GOT3 (cell line): ENCODE measurements at places on chromosomes 13 and 19.

DNA sequence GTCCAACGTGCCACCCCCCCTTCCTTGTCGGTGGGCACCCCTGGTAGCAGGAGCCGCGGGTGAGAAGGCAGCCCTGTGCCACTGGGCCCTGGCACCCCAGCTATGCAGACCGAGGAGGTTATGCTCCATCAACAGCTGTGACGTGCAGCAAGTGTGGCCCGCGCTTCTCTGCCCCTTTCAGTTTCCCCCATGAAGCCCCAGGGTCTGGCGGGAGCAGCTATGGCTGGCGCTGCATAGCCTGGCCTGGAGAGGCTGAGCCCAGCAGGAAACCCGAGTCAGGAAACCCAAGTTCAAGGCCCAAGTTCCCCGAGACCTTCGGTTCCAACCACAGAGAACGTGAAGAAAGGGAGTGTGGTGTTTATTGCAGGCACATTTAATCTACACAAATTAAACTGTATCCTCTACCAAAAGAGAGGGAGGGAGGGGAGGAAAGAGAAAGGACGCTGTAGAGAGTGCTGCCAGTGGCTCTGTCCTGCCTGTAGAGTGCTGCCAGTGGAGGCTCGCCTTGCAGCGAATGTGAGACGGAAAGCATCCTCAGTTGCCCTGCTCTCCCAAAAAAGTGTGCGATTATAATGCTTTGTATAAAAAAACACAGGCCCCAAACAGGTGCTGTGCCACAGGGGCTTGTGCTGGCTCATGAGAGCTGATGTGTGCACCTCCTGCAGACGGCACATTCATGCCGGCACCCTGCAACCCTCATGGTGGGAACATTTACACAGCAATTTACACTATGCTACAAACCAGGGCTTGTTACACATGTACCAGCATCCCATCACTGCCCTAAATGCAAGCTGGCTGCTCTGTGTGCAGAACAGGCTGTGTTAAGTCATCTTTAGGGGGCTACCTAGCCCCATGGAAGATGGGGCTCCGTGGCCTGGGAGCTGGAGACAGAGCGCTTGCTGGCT is 16.3 kb downstream of the POP4 start:
- DNase-seq, result no peak

- DNase-seq, result no peak
Observed at GRCh38 chr13:21055016-21055415, 6.4 kb downstream of the LATS2 start.

DNA sequence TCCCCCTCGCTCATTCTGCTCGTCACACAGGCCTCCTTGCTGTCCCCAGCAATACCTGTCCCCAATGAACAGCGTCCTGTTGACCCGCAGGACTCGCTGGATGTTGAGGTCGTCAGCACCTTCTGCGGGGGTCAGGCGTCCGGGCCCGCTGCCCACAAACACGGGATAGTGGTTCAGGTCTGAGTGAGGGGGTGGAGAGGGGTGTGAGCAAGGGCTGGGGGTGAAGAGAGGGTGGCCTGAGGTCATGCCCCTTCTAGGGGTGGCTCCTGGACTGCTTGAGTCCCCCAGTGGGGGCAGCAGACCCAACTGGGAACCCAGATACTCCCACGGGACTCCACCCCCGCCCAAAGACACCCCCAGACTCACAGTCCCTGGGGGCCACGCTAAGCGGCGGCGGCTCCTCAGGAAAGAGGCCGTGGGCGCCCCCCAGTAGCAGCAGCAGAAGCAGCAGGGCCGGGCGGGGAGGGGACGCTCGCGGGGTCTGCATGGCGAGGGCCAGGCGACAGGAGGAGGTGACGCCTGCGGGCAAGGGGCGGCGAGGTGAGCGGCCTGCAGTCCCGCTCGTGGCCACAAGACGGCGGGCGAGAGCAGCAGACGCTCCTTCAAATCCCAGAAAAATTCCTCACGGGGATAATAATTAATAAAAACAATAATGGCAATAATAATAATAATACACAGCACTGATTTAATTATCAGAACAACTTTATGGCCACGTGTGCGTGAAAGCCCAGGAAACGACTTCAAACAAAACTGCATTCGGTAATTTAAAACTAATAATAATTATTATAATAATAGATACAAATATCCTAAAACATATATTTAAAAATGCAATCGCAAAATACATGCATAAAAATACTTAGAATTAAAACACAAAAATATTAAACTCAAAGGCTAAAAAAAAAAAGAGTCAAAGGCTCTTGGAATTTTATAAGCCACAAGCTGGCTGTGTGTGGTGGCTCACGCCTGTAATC is 1.2 kb downstream of the SEMA6B start:
- no peak for DNase-seq

DNA sequence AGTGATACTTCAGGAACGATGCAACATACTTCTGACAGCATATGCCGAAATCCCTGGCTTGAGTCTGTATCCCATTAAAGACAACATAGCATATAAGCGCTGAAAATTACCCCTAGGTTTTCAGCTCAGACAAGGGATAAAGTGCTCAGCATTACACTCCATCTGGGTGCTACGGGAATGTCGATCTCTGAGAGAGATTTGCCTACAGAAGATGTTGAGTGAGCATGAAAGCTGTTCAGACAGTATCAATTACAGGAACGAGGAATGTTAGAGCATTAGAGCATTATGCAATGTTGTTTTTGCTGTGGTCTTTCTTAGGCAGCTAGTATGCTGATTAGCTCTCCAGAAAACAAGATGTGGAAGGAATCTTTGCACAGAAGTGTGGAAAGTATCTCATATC is 484.5 kb downstream of the LIG4 start:
- no peak for DNase-seq
